Stimulated activated CD4-positive, alpha-beta T cell treated with anti-CD3 and anti-CD28 coated beads, Interleukin-12 subunit alpha, Interleukin-12 subunit beta, amount 100 ng/mL, for 24 hours (primary cell): ENCODE measurements at places on chromosomes 5 and 9.

DNA sequence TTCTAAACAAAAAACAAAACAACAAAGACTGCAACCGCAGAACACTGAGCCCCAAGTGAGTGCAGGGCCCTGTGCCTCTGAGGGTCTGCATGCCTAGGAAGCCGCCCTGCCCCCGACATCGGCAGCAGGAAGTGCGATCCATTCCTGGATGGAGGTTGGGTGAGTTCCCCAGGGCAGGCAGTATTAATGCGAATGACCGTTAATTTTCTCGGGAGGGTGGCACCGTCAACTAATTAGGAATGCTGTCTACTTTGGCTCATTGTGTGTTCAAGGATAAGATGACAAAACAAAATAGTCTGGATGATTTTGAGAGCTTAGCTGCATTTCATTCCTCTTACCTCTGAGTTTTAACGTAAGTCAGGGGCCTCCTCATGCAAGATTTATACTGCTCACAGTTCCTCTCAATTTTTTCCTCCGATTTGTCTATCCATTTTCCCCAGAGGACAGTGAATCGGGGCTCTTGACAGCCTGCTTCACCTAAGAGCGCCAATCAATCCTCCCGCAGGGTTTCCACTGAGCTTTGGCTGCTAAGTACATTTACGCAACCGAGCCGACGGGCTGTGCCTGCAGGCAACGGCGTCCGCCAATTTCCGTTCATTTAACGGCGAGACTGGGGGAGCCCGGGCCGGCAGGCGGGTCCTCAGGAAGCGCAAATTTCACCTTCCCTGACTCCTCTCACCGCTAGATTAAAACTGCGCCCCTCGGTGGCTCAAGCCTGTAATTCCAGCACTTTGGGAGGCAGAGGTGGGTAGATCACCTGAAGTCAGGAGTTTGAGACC, 2.9 kb upstream of the NXNL2 start:
- DNase-seq = no peak

DNA sequence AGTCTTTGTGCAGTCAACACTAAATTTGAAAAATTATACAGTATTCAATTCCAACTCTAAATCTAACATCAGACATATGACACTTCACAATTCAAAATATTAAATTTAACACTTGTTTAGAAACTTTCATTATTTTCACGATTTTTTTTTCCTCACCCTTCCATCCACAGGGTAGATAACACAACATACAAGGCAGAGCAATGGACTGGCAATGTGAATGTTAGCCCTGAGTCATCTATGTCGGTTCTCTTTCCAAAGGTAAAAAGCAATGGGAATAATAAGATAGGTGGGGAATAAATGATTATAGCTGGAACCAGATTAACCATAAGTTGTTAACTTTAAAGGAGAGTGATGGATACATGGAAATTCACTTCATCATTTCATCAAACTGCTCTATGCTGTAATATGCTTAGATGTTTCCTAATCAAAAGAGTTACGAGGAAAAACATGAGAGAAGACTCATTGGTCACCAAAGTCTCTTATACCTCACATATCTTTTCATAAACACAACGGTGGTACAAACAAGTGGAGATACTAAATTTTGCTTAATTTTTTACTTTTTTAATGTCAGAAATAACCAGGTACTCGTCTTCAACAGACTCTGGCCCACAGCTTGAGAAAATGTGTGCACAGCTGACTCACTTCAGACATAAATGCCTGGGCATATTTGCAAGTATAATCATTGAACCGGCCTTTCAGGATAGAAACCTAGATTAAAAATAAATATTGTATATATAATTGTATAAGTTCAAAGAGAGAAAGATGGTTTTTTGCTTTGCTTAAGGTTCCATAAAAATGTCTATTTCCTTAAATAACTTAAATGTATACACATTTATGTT, 23.0 kb downstream of the RFX3 start:
- DNase-seq = no peak

DNA sequence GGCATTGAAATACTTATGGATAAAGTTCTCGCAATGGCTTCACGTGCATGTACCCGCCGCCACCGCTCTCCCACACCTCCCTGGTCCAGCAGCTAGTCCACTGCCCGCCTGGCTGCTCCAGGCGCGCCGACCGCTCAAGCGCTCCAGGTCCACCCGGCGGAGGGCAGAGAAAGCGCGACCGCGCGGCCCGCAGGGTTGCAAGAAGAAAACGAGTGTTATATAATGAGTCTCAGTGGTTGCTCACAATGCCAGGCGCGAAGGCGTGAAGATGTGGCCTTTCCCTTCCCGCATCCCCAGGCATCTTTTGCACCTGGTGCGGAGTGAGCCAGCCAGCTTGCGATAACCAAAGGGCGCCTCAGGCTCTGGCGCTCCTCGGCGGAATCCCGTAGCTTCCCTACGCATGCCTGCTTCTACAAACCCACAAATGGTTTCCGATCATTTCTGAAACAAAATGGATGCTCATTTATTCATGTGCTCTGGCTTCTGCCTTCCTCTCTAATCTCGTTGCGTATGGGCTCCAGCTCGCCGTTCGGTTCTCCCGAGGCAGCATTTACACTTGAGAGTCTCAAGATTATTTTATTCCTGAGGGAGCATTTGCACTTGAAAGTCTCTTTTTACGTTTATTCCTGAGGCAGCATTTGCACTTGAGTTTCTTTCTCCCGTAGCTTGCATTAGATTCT, 25.7 kb downstream of the CDKN2A start:
- DNase-seq = no peak

- no peak for DNase-seq
These were observed 114.4 kb downstream of the VPS13A start for GRCh38 chr9:77291714-77292113.

DNA sequence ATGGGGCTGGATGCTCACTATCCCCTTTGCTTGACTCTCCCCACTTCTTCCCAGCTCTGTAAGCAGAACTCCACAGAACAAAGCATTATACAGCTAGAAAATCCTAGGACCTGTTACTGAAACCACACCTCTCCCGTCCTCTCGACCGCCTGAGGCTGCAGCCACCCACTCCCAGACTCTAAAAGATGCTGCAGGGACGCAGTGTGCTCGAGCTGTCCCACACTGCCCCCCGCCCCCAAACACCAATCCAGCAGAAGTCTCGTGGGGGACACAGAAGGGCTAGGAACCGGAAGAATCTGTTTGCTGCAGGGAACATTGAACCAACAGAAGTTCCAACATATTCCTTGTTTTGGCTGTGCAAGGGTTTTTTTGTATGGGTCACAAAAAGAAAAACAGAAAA, 7.6 kb downstream of the CAMK2A start:
- DNase-seq = no peak

GRCh38 chr9:79215821-79216220, 355.9 kb upstream of the TLE4 start:
- no peak for DNase-seq

- no peak for DNase-seq
These were observed 462.6 kb downstream of the ENC1 start for GRCh38 chr5:74177961-74178360.
